Kidney epithelial cell (primary cell): ENCODE measurements at places on chromosomes 3 and 15.

DNA sequence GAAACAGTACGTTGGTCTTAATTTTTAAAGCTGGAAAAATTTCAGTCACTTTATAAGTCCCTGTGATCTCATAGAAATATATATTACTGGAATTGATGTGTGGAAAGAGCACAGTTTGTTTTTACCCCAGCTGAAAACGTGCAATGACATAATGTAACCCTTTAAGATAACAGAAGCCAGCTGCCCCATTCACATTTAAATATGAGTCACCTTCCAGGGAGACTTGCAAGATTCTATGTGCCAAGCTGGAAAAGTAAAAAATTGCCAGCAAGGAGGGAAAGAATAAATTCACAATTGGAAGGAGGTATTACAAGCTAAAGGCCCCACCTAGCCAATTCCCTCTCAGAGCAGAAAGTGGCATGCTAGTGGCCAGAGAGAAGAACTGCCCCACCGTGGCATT is 50.2 kb downstream of the SAMMSON start:
- peak; percentile 32 for DNase-seq

- no peak for DNase-seq
Observed at GRCh38 chr15:54567408-54568035, 589.3 kb downstream of the UNC13C start.

- no peak for DNase-seq
Observed at GRCh38 chr3:104286645-104287044, 1080.1 kb upstream of the ALCAM start.

GRCh38 chr3:129893581-129894070 is at the start of gene TMCC1:
Gene TMCC1 (minus strand): TSS chr3:129893711.
- peak; percentile 19 for DNase-seq

GRCh38 chr3:144821583-144821982 is 850.0 kb downstream of the DIPK2A start:
- DNase-seq: no peak

DNA sequence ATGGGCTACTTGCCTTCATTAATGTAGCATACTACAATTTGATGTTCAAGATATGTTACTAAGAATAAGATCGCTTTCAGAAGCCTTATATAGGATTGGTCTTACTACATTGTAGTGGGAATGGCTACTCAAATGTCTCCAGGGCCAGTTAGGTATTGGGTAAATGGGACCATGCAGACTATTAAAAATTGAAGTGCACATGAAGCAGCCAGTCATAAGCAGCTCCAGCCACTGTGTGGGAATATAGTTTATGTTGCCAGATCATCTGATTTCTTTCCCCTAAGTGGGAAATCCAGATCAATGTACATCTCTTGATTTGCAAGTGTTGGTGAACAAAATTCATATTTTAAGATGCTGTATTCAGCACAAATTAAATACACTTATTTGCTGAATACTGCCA is 5.1 kb downstream of the CTNNB1 start:
- DNase-seq: no peak

GRCh38 chr15:25249236-25250010 is 189.4 kb downstream of the UBE3A start:
- no peak for DNase-seq

GRCh38 chr3:41194701-41195100 is 4.6 kb upstream of the CTNNB1 start:
- no peak for DNase-seq
